ENCODE measurements at places on chromosomes 4 and X.

DNA sequence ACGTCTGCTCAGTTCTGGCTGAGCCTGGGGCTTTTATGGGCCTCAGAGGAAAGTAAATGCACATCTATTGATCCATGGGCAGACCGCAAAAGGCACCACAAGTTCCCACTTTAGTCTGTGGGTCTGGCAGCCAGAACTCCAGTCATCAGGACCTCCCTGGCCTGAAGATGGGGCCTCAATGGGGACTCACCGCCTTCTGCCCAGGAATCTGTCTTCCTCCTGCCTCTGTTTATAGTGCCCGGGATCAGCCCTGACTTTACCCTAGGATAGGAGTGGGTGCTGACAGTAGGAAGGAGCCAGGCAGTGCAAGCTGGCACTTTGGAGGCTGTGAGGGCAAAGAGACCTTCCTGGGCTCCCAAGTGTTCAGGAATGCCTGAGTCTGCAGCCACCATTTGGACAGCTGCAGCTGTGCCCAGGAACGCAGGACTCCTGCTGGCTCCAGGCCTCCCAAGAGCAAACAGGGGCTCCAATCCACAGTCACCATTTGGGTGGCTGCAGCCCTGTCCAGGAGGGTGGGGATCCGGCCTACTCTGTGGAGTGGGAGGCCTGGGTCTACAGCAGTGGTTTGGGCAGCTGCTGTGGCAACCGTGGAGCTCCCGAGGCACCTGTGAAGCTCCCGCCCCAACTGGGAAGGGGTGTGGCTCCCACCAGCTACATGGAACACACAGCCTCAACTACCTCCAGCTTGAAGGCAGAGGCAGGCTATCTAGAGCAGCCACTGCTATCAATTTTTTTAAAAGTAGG is 1440.9 kb upstream of the ADGRL3 start:
- DNase-seq = no peak

- DNase-seq = peak; percentile 4
Observed at GRCh38 chr4:24730256-24731001, 64.9 kb upstream of the SOD3 start.

GRCh38 chrX:129791336-129791735 is 11.6 kb downstream of the SASH3 start:
- DNase-seq = no peak

DNA sequence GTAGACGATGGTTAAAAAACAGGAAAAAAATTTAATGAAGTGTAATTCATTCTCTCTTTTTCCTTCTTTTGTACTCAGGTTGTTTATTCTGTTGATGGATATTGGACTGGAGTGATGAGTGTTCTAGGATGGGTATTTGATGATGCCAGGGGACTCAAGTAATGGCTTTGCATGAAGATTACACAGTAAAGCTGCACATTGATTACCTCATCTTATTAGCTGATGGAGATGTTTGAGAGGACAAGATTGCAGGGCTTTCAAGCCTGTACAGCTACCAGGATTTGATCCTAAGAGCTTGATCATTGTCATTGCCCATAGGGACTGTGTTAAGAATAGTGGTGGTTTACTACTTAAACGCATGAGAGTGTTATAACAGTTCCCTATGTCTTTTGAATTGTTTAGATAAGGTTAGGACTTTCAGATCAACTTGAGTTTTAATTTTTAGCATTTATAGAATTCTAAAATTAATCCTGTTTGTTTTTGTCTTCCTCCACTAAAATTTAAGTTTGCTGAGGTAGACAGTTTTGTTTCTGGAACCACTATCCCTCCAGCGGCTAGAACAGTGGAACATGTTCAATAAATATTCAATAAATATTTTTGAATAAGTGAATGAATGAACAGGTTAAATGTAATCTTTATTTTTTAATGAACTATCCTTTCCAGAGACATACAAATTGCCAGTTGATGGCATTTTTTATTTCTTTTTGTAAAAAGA is 58.2 kb downstream of the GAB1 start:
- DNase-seq = no peak

DNA sequence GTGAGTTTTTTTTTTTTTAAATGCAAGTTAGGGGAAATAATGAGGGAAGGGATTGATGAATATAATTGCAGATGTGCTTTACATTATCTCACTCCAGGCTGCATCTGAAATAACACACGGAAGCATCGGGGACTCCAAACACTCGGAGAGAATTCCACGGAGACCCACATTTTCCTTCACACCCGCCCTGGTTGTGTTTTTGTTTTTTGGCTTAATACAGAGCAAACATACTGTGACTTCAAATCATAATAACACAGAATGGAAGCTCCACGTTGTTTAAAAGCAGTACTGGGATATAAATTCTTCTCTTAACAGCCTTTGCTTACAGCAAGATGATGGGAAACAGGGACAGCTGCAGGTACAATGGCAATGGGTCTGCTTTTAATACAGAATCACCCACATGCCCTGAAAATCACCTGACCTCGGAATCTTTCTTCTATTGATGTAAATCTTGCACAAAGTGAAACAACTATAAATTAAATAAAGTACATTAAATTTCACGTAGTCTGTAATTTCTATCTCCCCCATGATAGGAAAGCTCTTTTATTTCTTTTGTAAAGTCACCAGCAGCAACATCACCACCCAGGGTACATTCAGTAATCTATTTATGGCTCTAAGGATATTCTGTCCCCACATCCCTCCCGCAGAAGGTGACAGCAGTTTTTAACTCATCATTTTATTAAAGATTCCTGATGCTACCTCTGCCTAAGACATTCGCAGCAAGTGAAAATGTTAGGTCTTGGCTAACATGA is 119.3 kb downstream of the ZNF827 start:
- no peak for DNase-seq

DNA sequence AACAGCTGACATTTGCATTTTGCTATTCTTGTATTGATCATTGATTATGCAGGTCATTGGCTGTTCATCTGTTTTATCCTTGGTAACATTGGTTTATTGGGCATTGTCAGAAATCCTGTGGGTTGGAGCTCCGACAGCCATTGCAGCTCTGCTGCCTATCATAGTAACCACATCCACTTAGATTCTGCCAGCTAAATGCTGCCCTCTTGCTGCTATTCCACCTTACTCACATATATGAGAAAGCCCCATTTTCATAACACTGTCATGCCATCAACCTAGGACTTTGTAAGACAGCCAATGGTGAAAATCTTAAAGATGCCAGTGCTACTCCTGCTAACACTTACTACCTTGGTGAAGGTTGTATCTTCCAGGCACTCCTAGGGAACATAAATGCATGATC is 187.3 kb upstream of the CXCL13 start:
- peak; percentile 19 for DNase-seq

- DNase-seq = no peak
Observed at GRCh38 chrX:26146024-26146423, 7.9 kb downstream of the MAGEB18 start.

- DNase-seq = no peak
Observed at GRCh38 chrX:153966841-153967535, 4.6 kb downstream of the HCFC1 start.

DNA sequence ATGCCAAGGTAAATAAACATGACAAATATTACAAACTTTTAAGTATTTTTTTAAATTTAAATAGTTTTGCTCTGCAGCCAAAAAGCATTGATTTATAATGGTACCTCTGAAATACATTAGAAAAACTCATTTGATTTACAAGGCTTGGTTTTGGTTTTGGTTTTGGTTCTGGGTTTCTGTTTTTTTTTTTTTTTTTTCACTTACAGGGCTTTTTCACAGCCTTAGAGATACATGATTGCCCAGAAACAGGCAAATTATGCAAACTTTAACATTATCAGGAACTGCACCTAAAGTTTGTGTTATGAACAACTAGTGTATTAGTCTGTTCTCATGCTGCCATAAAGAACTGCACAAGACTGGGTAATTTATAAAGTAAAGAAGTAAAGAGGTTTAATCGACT is 196.4 kb upstream of the DDX53 start:
- no peak for DNase-seq

DNA sequence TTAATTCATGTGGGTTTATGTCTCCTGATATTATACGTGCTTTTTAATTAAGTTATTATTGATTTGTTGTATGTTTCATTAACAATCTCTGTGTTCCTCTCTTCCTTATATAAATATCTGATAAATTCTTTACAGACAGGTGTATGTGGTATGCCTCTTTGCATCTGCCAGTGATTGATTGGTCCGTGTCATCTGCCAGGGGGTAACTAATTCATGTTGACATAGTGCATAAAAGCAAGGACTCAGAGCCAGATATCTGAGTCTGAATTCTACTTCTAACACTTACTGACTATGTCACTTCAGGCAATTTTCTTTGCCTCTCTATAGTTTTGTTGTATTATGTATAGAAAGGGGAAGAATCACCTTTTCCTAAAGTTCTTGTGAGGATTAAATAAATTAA is 5.2 kb upstream of the AMBN start:
- no peak for DNase-seq

DNA sequence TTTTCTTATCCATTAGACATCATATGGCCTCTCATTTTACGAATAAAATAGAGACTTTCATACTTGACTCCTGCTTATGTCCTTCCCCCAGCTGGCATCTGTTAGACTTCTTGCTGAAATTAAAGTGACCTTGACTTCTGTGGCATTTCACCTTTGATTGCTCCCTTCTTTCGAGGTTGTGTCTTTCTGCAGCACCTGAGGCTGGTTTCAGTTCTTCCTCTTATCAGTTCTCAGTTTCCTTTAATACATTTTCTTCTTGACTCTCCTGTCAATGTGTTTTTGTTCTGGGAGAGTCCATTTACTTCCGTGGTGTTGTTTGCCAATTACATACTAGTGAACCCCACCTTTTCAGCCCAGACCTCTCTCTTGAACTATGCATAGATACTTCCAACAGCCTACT is 81.6 kb downstream of the RBPJ start:
- DNase-seq = no peak

GRCh38 chr4:38123555-38123954 is 163.4 kb downstream of the PTTG2 start:
- DNase-seq = no peak

DNA sequence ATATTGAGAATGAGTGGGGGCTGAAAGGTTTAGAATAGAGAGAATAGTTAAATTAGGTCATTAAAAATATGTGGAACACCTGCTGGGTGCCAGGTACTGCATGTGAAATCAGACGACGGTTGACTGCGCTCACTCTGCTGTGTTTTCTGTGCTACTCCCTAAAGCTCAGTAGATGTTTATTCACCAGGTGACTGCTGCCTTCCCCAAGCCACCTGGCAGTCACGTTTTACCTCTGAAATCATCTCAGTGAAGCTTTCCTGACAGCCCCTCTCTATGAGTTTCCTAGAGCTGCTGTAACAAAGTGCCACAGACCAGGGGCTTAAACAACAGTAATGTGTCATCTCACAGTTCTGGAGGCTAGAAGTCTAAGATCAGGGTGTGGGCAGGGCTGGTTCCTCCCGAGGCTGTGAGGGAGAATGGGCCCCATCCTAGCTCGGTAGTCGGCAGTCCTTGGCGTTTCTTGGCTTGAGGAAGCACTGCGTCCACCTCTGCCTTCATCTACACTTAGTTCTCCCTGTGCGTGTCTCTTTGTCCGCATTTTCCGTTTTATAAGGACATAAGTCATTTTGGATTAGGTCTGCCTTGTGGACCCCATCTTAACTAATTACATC is 25.3 kb downstream of the ADD1 start:
- no peak for DNase-seq
